ENCODE measurements at places on chromosomes 5 and 9.

DNA sequence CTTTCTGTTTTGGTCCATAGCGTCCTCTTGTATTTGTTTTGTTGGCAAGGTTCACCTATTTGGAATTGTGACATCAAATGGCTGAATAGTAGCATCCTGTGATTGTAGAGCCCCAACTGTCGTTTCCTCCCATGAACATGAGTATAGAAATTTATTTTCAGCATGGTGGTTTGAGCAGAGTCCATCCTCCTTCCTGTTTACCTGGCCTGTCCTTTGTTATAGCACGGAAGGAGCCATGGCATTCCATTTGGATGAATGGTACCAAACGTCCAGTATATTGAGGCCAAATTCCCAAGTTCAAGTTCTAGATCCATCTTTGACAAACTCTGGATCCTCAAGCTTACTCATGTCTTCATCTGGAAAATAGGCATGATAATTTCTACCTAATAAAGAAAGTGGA lies 16.8 kb downstream of the RASGRF2 start:
- no peak for DNase-seq

DNA sequence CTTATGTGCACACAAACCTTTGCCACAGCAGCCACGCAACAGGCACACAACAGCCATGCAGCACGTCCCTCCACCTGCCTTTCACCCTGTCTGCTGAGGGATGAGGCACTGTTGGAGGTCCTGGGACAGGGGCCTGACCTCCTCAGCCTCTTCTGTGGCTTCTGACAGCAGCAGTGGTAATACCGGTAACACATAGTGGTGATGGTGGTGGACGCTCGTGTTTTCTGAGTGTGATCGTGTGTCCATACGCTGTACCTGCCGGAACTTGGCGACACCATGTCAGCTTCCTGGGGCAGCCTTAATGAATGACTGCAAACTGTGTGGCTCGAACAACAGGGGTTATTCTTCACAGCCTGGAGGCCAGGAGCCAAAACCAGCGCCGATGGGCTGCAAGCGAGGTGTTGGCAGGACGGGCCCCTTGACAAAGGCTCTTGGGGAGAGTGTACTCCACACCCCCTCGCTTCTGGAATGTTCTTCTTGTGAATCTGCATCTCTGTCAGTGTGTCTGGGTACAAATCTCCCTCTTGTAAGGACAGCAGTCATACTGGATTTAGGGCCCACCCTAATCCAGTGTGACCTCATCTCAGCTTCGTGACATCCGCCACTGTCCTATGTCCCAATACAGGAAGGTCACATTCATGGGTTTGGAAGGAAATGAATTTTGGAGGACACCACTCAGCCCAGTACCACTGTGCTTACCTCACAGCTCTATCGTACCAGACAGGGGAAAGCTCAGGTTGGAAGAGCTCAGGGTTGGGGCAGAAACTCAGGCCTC lies 55.3 kb upstream of the EXOC3 start:
- peak; percentile 34 for DNase-seq

DNA sequence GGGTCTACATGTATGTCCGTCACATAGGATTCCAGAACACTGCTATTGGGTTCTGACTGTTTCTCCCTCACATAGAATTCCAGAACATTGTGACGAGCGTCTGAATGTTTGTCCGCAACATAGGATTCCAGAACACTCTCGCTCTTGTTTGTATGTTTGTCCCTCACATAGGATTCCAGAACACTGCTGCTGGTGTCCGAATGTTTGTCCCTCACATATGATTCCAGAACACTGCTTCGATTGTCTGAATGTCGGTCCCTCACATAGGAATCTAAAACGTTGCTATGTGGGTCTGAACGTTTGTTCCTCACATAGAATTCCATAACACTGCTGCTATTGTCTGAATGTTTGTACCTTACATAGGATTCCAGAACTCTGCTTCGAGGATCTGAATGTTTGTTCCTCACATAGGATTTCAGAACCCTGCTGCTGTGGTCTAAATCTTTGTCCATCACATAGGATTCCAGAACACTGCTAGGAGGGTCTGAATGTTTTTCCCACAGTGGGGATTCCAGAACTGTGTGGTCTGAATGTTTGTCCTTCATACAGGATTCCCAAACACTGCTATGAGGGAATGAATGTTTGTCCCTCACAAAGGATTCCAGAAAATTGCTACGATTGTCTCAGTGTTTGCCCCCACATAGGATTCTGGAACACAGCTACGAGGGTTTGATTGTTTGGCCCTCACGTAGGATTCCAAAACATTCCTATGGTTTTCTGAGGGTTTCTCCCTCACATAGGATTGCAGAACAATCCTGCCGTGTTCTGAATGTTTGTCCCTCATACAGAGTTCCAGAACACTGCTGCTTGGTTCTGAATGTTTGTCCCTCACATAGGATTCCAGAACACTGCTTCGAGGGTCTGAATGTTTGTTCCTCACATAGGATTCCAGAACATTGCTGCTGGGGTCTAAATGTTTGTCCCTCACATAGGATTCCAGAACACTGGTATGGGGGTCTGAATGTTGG lies 220.5 kb downstream of the FOXD4L6 start:
- DNase-seq: no peak

DNA sequence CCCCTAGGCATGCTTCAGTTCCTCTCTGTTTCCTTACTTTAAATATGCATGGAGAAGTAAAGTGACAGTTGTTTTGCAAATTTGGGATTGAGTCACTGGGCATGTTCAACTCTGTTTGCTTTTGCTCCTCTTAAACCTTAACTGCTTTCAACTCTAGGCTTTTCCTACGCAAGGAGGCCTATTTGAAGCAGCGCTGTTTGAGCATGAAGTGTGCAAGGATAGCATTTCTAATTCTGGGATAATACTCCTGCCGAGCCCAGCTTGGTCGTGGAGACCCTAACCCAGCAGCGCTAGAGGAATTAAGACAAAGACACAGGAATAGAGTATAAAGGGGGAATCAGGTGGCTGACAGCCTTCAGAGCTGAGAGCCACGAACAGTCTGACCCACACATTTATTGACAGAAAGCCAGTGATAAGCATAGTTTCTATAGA lies 803.4 kb upstream of the CDH10 start:
- no peak for DNase-seq

Measured in ascending aorta (tissue), 2 donors.